ENCODE measurements at places on chromosomes 5 and 9. TPM values are rescaled to one million over a fixed set of nuclear protein-coding genes. Genes with fewer than 3 reads are reported as not detected.

- no peak for DNase-seq
These were observed 78.6 kb downstream of the FREM1 start for GRCh38 chr9:14831661-14832060.

- DNase-seq = no peak
These were observed 219.1 kb upstream of the PCSK5 start for GRCh38 chr9:75671354-75671753.

The MARCOL gene
- not detected for total RNA-seq

GRCh38 chr5:14735944-14736343, 71.4 kb downstream of the OTULIN start:
- DNase-seq = peak; percentile 63

- DNase-seq = no peak
These were observed 300.6 kb downstream of the TMEM38B start for GRCh38 chr9:105994970-105995369.

The NSMF gene
- total RNA-seq = 10.0 TPM

- DNase-seq = no peak
These were observed 454.1 kb downstream of the EFNA5 start for GRCh38 chr5:107216587-107216986.

DNA sequence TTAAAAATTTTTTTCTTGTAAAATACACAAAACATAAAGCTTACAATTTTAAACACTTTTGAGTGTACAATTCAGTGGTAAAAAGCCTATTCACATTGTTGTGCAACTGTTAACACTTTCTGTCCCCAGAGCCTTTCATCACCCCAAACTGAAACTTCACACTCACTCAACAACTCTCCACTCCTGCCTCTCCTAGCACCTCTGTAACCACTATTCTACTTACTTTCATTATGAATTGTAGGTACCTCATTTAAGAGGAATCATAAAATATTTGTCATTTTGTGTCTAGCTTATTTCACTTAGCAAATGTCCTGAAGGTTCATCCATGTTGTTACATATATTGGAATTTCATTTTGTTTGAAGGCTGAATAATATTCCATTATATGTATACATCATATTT, 4.3 kb upstream of the ZNF510 start:
- no peak for DNase-seq

The IL7R gene
- 0.67 TPM for total RNA-seq

- no peak for DNase-seq
These were observed 166.1 kb downstream of the SLC28A3 start for GRCh38 chr9:84174486-84174885.

DNA sequence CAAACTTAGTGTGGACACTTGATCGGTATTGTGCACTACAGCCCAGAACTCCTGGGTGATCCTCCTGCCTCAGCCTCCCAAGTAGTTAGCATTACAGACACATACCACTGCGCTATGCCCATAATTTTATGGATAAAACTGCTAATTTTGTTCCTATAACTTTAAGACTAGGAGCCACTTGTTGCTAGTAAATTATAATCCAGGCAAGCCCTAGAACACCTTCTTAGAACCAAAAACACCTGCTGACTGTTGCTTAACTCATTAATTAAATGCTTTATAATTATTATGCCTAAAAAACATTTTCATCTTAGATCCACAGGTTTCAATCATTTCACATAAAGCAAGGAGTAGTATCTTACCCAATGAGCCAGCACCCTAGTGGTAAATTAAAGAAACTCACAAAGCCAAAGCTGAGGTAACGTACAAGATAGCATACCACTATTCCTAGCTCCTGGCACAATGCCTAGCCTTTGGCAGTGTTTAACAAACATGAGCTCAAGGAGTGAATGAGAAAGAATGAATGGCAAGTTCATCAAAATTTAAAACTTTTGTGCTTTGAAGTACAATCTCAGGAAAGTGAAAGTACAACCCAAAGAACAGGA, 5.4 kb downstream of the MRPS27 start:
- no peak for DNase-seq

The POU5F2 gene
- total RNA-seq = 0.24 TPM

DNA sequence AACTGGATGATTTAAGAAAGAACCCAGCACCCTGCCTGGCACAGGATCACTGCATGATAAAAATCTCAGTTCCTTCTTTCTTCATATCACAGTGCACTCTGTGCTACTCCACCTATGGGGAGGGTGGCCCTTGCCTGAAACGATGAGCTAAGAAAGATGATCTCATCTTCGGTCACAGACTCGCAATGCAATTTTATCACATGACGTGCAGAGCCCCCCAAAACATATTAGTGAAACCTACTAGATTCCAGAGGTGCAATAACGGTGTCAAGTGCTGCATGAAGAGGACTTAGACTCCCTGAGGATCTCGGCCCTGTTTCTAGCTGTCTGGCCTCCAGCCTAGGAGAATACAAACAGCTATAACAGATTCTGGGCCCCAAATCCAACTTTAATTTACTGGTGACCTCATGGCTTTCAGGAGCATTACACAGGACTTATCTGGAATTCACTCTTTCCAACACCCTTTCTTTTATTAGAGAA, 104.0 kb downstream of the EBF1 start:
- no peak for DNase-seq

DNA sequence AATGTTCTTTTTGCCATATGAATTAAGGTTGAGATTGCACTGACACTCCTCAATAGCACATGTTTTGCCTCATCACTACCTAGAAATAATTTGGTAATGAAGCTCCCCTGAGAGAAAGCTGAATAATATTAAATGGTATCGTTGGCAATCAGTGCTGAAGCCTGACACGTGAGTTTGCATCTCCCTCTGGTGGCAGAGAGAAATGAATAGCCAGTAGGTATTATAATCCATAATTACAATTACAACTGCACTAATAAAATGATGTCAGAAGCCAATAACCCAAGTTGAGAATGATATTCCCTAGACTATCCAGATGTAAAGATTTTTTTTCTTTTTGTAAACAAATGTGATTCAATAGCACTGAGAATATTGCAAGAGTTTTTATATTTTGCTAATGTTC, 700.3 kb downstream of the PTPRD start:
- DNase-seq = no peak

The PRDM9 gene
- not detected for total RNA-seq

DNA sequence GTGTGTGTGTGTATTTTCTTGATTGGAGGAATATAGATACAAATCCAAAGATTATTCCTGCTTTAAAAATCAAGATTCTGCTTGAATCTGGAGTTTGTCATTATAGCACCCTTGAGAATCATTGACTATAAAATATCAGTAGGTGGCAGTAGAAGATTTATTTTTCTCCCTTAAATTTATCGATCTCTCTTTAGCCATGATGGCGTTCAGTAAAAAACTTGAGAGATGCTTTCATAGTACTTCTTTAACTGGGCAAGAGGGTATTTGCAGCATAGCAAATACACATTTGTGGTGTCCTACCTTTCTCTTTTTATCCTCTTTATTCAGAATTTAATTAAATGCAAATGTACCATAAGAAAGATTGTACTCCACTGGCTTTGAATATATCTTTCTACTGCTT, 307.7 kb downstream of the ADGRV1 start:
- no peak for DNase-seq

DNA sequence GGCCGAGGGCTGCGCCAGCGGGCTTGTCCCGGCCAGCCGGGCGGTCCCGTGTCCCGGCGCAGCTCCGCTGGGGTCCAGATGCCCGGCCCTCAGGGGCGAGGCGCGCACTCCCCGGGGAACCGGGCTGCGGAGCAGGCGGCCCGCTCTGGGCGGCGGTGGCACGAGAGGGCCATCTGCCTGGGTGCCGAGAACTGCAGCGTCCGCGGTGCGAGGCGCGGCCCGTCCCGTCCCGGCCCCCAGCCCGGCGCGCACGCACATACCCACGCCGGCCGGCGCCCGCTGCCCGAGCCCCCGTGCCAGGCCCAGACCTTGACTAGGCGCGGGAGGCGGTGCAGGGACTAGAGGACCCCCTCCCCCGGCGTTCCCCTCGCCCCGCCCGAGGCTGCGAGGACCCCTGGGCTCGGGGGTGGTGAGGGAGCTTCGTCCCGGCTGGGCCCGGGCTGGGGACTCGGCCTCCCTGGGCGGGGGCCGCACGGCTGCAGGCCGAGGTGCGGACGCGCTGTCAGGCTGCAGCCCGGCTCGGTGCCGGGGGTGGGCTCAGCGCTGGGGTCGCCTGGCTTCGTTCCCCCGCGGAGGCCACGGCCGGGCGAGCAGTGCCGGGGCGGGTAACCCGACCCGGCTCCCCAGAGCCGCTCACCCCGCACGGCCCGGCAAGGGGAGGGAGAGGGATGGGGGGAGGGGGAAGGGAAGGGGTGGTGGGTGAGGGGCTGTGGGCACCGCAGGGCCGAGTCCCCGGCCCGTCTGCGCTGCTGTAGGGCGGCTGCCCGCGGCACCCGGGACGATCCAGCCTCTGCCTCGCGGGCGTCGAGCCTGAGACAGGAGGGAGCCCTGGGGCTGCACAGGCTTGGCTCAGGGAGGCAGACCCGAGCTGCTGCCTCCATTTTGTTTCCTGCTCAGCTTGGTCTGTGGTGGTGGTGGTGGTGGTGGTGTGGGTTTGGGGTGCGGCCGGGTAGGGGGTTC, 1.2 kb upstream of the NSD1 start:
- no peak for DNase-seq

DNA sequence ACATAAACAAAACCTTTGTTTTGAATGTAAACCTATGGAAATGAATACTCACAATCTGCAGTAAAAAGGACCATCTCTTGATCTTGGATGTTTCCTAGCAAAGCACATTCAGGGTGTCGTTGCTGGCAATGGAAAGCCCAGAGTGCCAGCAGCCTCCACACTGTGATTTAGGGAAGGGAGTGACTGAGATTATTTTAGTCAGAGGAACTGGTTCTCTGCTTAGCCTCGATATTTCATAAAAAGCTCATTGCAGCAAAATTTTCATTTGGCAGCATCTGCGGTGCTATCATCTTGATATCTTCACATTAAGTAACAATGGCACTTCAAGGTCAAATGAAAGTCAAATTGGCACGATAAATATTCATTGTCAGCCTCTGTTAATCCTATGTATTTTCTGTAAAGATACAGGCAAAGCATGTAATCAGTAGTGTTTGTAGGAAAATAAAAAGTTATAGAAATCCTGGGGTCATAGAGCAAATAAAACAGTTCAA, 116.0 kb downstream of the MACIR start:
- no peak for DNase-seq

The IGIP gene
- total RNA-seq = 10.4 TPM

- peak; percentile 98 for DNase-seq
These were observed 1.3 kb upstream of the EGR1 start for GRCh38 chr5:138464008-138464387.

The ATG12 gene
- 23.0 TPM for total RNA-seq

- DNase-seq = no peak
These were observed at the start of gene C5orf47 for GRCh38 chr5:173988554-173989431. Gene C5orf47, plus strand, starts transcription at chr5:173989170. Its CDS starts 94 bp downstream, at chr5:173989264.

The PTGER4 gene
- total RNA-seq = 7.4 TPM

The NR5A1 gene
- not detected for total RNA-seq

The TNC gene
- total RNA-seq = 1.1 TPM

The MYORG gene
- total RNA-seq = 8.1 TPM

GRCh38 chr5:60230456-60230855, 336.9 kb upstream of the PDE4D start:
- no peak for DNase-seq

- no peak for DNase-seq
These were observed 37.8 kb upstream of the KIF2A start for GRCh38 chr5:62268234-62268633.

The ZNF454 gene
- total RNA-seq = 1.5 TPM

DNA sequence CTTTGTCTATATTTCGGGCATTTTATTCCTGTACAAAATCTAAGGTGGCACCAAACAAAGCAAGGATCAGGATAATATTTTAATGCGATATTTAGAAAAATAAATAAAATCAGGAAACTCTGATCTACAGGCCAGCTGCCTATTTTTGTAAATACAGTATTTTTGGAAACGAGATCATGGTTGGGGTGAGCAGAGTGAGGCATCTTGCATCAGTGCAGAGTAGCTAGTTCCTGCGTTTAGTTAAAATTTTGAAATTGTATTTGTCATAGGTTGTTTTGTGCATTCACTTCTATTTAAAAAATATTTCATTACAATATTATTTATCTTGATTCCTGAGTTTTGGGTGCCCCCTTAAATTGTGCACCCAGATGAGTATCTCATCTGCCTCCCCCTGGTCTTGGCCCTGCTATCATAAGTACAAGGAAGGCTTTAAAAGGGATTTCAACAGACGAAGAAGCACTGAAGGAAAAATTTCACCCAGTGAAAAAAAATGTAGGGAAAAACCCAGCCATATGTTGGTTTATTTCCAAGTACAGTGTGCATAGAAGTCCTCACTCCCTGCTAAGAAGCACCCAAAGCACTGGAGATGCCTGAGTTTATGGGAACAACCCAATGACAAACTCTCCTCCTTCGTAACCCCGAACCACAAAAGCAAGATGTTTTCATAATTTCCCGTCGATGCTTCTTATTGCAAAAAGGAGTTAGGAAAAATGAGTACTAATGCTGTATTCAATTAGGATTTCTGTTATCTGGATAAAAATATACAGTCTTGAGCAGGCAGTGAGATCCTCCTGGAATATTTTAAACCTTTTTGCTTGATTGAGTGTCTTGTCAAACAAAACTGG, 304.7 kb upstream of the CLINT1 start:
- DNase-seq = no peak

The GAS1 gene
- total RNA-seq = 21.8 TPM

The MEIKIN gene
- total RNA-seq = not detected

The NRG2 gene
- total RNA-seq = 2.1 TPM

DNA sequence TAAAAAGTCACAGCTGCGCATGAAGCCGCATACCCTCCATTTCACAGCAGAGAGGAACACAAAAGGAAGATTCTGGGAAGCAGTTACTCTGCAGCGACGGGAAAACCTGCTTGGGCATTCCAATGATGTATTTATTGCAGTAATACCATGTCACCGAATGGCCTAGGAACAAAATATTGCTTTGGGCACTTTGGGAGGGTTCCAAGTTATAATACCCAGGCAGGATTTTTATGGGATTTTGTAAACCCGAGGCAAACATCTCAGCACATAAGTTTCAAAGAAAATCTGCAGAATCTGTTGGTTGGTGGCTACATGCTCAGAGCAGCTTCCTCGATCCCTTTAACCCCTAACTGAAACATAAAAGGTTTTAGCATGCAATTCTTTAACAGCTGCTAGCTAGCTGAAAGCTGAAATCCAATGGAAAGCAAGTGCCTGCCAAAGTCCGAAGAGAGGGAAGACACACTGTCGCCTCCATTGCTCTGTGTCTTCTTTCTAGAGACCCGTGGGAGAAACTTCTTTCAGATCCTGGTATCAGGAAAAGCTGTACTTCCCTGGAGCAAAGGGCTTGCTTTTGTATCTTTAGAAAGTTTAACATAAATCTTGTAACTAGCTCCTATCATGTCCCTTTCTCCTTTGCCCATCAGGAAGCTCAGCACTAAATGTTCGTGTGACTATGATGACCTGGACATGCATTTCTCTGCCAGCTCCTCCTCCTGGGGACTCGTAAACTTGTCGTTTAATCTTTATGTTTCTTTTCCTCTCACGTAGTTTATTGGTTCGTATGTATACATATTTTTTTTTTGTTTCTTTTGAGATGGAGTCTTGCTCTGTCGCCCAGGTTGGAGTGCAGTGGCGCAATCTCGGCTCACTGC, 195.0 kb downstream of the MAPKAP1 start:
- no peak for DNase-seq

DNA sequence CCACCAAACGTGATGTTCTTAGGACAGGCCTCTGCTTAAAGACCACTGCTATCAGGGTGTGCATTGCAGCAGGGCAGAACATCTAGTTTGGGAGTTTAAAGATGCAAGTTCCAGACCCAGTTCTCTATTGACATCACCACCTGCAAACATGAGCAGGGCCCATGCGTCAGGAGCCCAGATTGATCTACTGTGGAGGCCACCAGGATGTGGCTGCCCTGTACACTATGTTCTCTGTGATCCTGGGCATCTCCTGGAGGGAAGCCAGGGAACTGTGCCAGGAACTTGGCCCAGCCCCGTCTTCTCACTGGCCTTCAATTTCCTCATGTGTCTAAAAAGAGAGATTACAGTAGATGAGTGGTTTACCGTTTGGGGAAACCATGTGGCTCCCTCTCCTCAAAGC, 87.1 kb downstream of the PDE6A start:
- peak; percentile 90 for DNase-seq

Data from Right ventricle myocardium superior (tissue), 1 donor.